HTR-8/SVneo (cell line): ENCODE measurements at places on chromosomes 16 and 17.

GRCh38 chr16:12063004-12063395 is 86.5 kb downstream of the SNX29 start:
- no peak for DNase-seq

DNA sequence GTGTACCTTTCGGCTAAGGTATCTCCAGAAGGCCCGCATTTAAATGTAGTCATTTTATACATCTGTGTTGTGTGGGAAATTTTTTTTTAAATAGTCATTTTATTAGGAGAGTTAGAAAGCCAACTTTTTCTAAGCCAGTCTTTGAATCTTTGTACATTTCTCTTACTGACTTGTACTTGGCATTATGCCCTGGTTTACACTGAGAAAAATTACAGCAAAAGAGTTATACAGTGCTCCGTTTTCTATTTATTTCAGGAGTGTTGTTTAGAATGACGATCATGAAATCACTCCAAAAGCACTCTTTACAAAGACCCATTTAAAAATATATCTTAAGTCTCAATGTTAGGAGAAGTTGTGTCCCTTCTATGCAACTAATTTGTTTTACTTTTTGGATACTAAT is 91.8 kb downstream of the CYB561 start:
- no peak for DNase-seq

GRCh38 chr16:15765880-15766279 is 90.9 kb downstream of the MYH11 start:
- DNase-seq = peak; percentile 48

GRCh38 chr17:17545984-17546383 is 45.5 kb downstream of the PEMT start:
- no peak for DNase-seq

- no peak for DNase-seq
These were observed 106.1 kb downstream of the ZNF423 start for GRCh38 chr16:49749816-49750215.

DNA sequence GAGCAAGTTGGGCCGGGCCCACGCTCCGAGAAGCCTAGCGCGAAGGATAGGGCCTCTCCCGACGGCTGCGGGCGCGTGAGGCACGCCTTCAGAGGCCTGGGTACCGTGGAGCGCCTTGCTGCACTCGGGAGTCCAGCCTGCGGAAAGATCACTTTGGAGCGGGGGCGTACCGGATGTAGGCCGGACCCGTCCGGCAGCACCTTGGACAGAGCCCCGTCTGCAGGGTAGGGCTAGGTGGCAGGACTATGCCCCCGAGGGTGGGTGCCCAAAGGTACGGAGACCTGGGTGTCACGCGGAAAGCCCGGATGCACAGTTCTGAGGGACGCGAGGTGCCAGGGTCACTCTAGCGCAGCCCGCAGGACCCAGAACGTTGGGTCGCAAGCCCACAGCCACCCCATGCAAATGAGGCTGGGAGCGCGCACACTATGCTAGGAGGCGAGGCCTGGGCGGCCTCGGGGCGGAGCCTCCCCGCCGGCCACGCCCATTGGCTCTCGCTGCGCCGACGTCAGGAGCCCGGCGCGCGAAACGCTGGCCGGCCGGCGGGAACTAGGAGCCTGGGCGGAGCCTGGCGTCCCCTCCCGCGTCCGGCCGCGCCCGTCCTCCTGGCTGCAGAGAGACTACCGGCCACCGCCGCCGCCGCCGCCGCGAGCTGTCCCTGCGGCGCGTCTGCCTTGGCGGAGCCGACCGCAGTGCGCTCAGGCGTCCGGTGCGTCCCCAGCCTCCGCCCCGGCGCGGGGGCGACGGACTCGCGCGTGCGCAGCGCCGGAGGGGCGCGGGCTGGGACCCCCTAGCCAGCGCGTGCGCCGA is at the start of gene PAQR4:
PAQR4 (plus strand) TSS at position 611 of the 807 bp plus-strand sequence. CDS start 327 bp downstream, outside the sequence.
- peak; percentile 90 for DNase-seq

GRCh38 chr16:11557801-11558200 is 28.9 kb downstream of the LITAF start:
- no peak for DNase-seq

- DNase-seq = peak; percentile 55
These were observed 60.8 kb upstream of the MED9 start for GRCh38 chr17:17416007-17416399.

DNA sequence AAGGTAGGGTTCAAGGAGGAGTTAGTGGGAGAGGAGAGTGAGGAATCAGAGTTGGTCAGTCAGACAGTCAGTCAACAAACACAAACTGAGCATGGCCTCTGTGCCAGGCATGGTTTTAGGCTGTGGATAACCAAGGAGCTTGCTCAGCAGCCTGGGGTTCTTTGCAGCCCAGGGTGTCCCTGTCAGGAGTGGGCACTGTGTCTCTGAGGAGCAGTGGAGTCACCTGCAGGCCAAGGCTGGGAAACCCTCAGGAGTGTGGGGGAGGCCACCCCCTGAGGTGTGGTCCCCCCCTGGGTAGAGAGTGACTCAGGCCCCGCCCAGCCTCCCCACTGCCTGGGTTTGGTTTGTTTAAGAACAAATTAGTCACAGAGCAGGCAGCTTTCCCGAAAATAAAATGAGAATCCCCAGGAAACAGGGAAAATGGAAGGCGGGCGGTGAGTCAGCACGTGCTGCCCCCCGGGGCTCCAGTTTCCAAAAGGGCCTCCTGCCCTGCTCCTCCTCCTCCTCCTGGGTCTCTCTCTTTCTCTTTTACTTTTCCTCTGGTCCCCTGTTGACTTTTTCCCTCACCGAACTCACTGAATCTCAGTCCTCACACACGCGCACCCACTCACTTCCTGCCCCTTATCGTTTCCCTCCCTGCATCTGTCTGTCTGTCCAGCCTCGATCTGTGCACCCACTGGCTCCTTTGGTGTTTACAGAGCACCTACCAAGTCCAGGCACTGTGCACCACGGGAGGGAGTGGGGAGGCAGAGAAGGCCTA is 44.3 kb downstream of the SOCS3 start:
- DNase-seq = peak; percentile 87

DNA sequence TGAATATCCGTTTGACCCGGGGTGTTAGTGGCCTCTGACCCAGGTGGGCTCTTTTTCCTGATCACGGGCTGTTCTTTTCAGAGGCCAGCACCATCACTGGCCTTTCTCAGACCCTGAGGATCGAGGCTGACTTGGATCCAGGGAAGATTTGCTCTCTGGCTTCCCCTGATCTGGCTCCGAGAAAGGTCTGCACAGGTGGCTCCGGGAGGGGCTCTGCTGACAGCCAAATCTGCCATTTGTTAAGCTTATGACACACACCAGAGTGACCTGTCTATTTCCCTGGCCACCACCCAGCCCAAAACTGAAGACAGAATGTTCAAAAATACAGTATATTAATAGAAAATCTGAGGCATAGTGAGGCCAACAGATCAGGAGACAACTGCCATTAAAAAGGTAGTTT is 221.8 kb upstream of the TNRC6C start:
- DNase-seq = no peak

DNA sequence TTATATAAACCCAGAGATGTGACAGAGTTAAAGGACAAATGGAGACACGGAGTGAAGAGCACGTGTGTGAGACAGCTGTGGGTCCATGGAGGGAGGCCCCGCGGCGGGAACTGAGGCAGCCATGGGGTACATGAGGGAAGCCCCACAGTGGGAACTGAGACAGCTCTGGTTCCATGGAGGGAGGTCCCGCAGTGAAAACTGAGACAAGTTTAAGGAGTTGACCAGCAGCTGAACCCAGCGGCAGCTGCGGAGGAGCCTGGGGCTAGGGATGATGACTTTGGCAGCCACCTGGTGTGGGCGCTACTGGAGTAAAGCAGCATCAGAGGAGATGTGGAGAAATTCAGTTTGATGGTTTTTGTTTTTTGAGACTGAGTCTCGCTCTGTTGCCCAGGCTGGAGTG is 185.1 kb downstream of the RPTOR start:
- no peak for DNase-seq

GRCh38 chr16:56795011-56795410 is 65.1 kb downstream of the NUP93 start:
- no peak for DNase-seq

- DNase-seq = no peak
These were observed 3.5 kb upstream of the CNEP1R1 start for GRCh38 chr16:50021544-50021943.

- DNase-seq = no peak
These were observed 538.0 kb downstream of the GRIN2A start for GRCh38 chr16:9644258-9644657.

DNA sequence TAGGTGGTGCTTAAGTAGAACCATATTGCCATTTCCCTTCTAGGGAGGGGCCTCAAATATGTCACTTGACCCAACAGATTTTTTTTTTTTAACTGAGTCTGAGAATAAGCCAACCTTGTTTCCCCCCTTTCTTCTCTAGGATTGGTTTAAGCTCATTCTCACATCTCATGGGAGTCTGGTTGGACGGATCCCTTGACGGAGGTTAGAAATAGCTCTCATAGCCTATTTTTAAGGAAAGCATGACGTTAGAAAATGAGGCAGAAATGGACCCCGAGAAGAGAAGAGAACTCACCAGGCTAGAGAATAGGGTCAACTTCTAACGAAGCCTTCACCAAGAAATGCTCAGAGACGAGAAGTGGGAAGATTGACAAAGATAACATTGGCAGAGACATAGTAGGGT is 95.1 kb upstream of the ZFHX3 start:
- no peak for DNase-seq

GRCh38 chr16:67036323-67036741 is 7.4 kb downstream of the CBFB start:
- DNase-seq = no peak

GRCh38 chr16:30996985-30997724 is 12.1 kb downstream of the HSD3B7 start:
- DNase-seq = peak; percentile 82

DNA sequence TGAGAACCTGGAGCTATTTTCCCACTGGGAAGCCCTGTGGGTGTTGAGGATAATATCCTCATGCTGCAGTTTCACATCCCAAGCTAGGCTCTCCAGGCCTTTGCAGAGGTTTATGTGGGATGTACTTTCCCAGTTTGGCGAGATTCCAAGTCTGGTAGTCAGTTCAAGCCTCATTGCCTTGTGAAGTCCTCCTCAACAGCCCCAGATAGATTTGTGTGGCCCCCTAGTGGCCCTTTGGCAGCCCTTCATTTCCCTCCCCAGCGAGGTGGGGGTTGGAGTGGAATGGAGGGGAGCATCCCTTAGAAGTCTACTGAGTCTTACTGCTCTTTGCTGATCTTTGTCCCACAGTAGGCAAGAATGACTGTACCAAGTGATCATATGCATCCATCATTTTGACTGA is 137.9 kb downstream of the CDH11 start:
- DNase-seq = no peak

GRCh38 chr16:12406926-12407690 is 396.6 kb downstream of the CPPED1 start:
- DNase-seq = peak; percentile 11

- DNase-seq = no peak
These were observed 63.5 kb upstream of the PLCG2 start for GRCh38 chr16:81715358-81716196.

GRCh38 chr17:44776628-44777393 is 18.0 kb downstream of the ADAM11 start:
- DNase-seq = no peak

GRCh38 chr17:49779156-49779738 is 9.2 kb upstream of the KAT7 start:
- no peak for DNase-seq

GRCh38 chr17:17684906-17685774 is 3.9 kb downstream of the RAI1 start:
- DNase-seq = no peak

DNA sequence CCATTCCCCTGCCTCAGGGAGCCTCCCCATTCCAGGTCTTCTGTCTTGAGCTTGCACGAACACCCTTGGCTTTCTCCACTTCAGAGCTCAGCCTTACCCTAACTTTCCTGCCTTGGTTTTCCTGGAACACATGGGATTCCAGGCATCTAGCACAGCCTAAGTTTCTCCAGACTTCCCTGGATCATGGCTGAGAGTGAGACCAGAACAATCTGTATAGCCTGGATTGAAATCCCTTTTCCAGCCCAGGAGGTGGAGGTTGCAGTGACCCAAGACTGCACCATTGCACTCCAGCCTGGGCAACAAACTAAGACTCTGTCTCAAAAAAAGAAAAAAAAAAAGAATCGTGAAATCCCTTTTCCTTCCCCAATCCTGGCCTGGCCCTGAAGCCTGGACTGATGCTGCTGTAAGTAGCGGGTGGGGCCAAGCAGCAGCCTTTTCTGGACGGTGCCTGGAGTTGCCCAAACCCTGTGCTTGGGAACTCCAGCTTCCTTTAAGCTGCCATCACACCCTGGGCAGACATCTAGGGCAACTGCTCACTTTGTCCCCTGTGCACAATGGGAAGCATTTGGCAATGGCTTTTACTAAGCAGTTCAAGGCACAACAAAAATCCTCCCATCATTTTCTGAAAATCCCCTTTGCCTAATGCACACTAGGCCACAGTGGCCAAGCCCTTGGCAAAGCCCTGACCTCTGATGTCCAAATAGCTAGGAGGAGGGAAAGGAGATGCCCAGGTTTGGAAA is 12.0 kb upstream of the SLC16A5 start:
- no peak for DNase-seq

DNA sequence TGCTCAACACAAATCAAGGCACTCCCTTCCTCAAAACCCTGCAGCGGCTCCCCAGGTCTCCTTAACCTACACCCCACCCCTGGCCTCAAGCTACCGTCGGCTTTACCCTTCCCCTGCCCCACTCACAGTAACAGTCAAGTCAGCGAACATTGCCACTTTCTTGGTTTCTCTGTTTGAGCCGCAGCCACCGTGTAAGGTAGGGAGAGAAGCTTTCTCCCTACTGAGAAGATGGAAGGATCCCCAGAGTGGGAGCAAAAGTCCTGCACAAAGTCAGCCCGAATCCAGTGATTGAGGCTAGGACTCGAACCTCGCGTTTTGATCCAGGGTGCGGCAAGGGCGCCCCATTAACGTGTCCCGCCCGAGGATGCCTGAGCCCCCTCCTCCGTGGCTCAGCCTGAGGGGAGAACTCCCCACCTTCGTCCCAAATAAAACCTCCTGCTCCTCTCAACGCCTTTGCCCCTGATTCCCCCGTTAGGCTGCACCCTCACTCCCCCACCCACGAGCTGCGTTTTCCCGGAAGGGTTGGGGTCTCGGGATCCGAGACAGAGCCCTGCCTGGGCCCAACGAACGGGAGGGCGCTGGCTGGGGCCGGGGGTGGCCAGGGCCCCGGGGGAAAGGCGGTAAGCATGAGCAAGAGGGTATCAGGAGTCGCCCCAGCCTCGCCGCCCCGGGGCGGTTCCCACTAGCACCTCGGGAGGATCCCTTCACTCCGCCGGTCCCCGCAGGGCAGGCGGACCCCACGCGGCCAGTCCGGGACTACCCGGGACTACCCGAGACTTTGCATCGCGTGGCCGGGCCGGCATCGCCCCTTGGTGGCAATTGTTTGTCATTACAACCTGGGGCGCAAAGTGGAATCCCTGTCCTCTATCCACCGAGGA is 9.9 kb upstream of the NAGS start:
- peak; percentile 84 for DNase-seq

- no peak for DNase-seq
These were observed 33.5 kb upstream of the ENDOV start for GRCh38 chr17:80381416-80381923.

GRCh38 chr16:20844054-20844453 is 37.7 kb downstream of the REXO5 start:
- no peak for DNase-seq

DNA sequence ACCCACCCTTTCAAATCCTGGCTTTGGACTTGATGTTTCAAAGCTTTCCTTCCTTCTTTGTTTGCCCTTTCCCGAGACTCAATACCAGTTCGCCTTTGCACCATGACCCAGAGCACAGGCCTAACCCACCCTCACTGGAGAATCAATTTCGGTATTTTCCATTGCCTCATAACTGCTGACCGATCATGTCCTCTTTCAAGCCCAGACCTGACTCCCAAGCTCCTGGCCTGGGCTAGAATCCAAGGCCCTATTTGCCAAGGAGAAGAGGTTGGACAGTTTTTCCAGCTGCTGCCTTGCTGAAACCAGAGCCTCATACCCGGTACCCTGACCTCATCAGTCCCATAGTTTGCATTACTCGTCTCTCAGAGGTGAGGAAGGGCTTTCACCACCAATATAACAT is 35.3 kb upstream of the HELZ start:
- DNase-seq = no peak
